Activated CD4-positive, alpha-beta T cell treated with anti-CD3 and anti-CD28 coated beads for 48 hours (primary cell): ENCODE measurements at places on chromosomes 12 and 14.

GRCh38 chr12:24754690-24755638 is 193.9 kb downstream of the BCAT1 start:
- peak; percentile 6 for DNase-seq

- DNase-seq: no peak
These were observed 74.3 kb upstream of the PLEKHG7 start for GRCh38 chr12:92628476-92628875.

DNA sequence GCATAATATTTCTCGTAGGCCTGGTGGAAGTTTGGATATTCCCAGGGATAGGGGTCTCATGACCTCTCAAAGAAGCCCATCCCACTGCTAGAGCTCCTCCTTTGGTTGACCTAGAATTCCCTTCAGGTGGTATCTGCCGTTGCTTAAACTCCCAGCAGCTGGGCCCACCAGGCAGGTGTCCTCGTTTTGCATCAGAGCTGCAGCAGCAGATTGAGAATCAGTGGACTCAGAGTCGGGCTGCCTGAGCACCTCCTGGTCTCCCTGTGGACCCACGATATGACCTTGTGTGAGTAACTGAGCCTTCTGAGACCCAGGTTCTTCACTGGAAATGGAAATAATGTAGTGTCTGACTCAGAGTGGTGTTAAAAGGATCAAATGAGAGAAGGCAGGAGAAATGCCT is 132.7 kb downstream of the PAPOLA start:
- DNase-seq: no peak

GRCh38 chr12:126219654-126220279 is 1154.5 kb downstream of the AACS start:
- DNase-seq: no peak

DNA sequence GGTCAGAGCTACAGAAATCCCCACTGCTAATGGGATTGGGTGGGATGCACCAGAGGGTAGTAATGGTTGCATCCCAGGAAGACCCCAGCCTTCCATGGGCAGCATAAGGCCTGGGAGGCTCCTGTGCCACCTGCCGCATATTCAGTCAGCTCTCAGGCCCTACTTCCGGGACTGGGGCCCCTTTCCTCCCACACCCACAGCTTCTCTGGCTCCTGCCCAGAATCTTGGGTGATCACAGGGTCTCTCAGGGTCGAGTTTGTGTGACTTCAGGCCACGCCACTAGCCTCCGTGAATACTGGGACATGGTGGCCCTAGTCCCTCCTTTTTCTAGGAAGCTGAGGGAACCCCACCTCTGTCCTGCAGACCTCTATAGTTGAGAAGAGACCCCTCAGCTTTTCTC is 66.8 kb upstream of the RIN3 start:
- no peak for DNase-seq

- DNase-seq: no peak
These were observed 773 bp downstream of the A2M start for GRCh38 chr12:9114946-9115345.

- DNase-seq: no peak
These were observed 1.2 kb downstream of the PPM1H start for GRCh38 chr12:62933602-62934238.

- no peak for DNase-seq
These were observed 17.8 kb downstream of the EIF2S1 start for GRCh38 chr14:67377916-67378315.

GRCh38 chr14:95134304-95134933 is 22.9 kb downstream of the DICER1 start:
- DNase-seq: no peak

- DNase-seq: no peak
These were observed 439.4 kb downstream of the PDZRN4 start for GRCh38 chr12:41627476-41627875.

GRCh38 chr12:124620606-124621295 is 53.3 kb upstream of the NCOR2 start:
- no peak for DNase-seq

GRCh38 chr14:91219517-91220389 is 24.8 kb downstream of the GPR68 start:
- DNase-seq: no peak

- DNase-seq: peak; percentile 29
These were observed 47.8 kb upstream of the RERG start for GRCh38 chr12:15268927-15269552.

- no peak for DNase-seq
These were observed 11.2 kb downstream of the AJUBA start for GRCh38 chr14:22971152-22971551.

DNA sequence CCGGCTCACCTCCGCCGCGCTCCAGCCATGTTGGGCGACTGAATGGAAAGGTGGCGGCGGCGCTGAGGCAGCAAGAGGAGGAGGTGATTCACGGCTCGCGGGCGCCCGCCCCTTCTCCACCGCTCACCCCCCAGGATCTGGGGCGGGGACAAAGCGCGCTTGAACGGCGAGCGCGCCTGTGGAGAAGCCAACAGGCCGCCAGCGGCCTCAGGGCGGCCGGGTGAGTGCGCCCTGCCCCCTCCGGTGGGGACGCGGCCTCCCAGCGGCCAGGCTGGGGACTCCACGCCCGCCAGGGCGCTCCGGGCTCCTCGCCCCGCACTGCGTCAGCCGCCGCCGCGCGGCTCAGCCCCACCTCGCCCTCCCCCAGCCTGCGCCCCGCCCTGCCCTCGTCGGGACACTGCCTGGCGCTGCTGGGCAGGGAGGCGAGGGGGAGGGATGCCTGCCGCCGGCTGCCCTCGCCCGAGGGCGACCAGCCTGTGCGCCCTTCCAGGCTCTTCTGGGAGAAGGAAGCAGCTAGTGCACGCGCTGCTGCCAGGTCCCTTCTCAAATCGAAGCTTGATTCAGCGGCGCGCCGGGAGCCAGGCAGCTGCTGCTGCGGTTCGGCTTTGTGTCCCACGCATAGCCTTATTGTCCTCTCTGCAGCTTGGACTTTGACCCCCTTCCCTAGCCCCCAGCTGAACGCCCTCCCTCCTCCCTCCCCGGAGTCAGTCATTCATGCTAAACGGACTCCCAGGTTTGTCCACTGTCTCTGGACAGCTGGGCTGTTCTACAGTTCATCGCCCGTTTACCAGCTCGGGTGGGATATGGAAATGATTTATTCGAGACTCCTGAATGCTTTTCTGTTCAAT is at the start of gene KIF21A:
Gene KIF21A, minus strand, starts transcription at position 40 of the 848 bp plus-strand sequence. CDS start 150 bp downstream, outside the sequence.
- DNase-seq: peak; percentile 91

DNA sequence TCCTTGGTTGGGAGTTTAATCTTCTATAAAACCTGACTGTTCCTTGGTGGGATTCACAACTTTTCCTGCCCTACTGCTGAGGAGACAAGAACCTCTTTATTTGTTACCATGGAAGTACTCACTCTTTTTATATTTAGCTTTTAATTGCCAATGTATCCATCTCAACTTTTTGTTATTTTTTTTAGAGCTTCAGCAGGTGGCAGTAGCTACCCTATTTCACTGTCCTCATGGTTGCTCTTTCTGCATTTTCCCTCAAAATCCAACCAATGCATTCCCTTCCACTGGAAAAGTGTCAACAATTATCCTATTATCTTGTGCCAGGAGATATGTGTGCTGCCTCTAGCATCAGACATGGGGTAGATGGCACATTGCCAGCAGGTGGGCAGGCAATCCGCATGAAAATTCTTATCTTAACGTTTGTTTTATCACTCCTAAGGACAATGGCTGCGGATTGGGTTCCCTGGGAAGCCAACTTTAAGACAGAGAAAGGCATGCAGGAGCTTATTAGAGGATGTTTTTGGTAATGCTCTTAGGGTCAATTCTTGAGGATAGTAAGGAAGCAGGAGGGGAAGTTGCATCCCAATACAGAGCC is 406.4 kb downstream of the SNAPC1 start:
- DNase-seq: no peak

DNA sequence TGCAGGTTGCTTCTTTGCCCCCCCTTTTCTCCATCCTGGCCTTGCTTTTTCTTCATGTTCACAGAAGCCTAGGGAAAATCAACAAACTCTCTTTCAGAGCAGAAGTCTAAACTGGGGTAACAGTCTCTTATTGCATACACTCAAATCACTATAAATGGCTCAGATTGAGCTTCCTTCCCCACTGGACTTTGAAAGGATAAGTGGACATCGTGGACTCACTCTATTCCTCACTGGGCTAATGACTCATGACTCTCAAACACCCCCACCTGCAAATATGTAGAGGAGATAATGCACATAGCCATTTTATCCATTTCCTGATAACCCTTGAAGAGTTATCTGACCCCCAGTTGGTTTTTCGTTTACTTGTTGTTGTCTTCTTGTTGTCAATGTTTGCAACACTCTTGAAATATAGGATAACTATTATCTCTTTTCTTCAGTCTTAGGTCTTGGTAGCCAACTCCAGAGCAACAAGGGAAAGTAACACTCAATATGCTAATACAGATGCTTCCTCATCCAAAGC is 221.3 kb downstream of the PIK3C2G start:
- DNase-seq: no peak

GRCh38 chr12:124432376-124432775 is 135.0 kb downstream of the NCOR2 start:
- DNase-seq: no peak

- no peak for DNase-seq
These were observed 12.5 kb downstream of the EGLN3 start for GRCh38 chr14:33938131-33938949.

DNA sequence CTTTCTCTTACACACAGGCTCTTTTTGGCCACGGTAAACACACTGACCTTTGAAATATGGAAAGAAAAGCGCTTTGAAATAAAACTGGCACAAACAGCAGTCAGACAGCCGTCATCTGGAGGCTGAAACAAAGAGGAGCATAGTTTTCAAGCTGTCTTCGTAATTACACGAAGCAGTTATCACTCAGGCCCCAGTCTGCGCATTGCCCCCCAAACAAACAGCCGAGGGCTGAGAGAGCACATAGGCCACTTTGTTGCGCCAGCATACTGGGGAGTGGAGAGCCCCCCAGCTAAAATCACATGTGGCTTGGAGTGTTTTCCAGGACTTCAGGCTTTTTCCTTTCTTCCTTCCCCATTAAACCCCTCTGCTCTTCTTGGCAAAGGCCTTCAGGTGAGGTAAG is 142.9 kb upstream of the BTG1 start:
- DNase-seq: no peak

DNA sequence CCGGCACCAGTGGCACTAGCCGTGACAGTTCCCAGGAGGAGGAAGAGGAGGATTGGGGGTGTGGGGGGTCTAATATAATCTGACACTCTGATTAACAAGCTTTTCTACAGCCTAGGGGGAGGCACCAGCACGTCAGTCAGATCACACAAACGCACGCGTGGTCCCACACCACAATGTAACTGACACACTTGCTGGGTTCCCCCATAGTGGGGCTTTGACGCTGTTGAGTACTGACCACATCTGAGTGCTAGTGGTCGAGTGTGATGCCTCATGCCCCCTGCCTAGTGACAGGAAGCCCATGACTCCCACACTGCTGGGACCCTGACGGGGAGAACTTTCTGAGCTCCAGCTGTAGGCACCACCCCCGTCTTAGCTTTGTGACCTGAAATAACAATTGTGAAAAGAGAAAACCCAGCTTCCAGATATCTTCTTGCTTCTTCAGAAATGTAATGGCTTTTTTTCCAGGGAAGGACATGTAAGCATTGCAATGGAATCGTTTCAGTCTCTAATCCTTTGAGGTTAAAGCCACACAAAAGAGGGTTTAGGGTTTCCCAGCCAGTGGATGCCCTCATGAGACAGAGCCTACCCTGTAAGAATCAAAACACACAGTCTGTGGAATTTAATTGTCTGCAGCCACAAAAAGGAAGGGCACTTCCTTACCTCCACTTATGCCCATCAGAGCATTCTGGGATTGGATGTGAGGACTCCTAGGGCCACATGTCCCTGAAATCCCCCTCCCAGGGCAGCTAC is 183.9 kb downstream of the PIWIL1 start:
- no peak for DNase-seq

- no peak for DNase-seq
These were observed 56.4 kb upstream of the ATP2A2 start for GRCh38 chr12:110224379-110225304.

GRCh38 chr12:49577589-49578315 is 9.8 kb upstream of the MCRS1 start:
- no peak for DNase-seq

DNA sequence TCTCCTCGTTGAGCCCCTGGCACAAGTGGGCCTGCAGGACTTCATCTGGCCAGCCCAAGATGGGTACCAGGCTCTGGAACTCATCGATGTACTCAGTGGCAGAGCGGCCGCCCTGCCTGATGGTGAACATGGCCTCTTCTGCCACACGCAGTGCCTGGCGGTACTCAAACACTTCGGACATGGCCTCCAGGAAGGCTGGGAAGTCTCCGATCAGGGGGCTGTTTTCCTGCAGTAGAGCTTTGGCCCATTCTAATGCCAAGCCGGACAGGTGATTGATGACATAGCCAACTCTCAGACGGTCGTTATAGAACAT is 19.8 kb downstream of the RTL1 start:
- DNase-seq: no peak

- no peak for DNase-seq
These were observed 61.8 kb downstream of the PHLDA1 start for GRCh38 chr12:75969768-75970167.

DNA sequence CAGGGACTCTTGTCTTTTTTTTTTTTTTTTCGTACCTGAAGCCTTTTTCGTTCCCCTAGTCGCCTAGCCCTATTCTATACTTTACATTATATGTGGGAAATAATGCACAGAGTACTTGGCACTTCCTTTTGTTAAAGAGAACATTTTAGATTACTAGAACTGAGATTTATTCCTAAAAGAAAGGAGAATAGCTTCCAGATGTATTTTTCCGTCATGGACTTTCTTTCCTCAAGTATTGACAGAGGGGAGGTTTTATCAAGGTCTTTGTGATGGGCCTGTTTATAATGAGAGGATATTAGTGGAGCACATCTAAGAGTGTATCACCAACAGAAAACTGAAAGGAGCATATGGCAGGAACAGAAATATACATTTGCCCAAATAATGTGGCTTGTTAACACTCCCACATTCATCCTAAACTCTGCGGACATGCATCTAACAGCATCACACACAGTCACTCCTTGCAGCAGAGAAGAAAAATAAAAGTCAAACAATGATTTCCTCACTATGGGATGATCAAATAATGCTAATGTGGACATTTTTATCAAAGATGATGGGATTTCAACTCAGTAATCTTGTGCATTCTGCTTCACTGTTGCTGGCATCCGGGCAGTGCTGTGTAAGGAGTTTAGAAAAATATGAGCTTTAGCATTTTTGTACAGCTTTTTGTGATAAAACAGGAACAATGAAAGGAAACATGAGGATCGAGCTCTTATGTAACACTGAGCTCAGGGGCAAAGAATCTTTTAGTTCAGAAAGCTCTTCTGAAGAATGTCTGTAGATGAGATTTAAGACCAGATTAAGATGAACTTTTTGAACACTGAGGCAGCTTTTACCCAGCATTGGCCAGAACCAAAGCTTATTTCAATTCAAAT is 183.1 kb downstream of the EGLN3 start:
- DNase-seq: no peak

- no peak for DNase-seq
These were observed 3.2 kb upstream of the RPS29 start for GRCh38 chr14:49589387-49589786.

GRCh38 chr12:52659395-52659794 is 7.4 kb upstream of the KRT2 start:
- no peak for DNase-seq

- DNase-seq: no peak
These were observed 251.1 kb upstream of the CAND1 start for GRCh38 chr12:67018105-67018504.
